Activated CD8-positive, alpha-beta T cell treated with anti-CD3 and anti-CD28 coated beads, Interleukin-2, amount 10 ng/mL, durations not matched to agents 7 days and 5 days (primary cell): ENCODE measurements at places on chromosomes 3 and 15. TPM values are rescaled to one million over a fixed set of nuclear protein-coding genes. Genes with fewer than 3 reads are reported as not detected.

DNA sequence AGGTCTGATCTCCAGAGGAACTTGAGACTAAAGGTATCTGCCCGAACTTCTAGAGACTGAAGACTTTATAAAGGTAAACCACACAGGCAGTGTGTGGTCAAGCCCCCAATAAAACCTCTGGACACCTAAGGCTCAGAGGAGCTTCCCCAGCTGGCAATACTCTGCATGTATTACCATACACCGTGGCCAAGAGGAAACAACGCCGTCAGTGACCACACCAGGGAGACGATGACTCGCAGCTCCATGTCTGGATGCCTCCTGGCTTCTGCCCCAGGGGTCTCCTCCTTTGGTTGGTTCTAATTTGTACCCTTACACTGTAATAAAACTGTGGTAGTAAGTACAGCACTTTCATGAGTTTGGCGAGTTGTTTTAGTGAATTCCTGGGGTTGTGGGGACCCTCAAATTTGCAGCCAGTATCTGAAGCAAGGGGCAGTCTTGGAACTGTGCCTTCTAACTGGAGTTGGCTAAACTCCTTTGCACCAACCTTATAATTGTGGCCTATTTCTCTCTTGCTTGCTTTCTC lies 32.1 kb upstream of the BCL2L10 start:
- no peak for DNase-seq
- H3K27ac ChIP-seq = no peak overlapping the region
- H3K27me3 ChIP-seq = no peaks in the 10 kb centered on the region
- H3K36me3 ChIP-seq = peaks cover 33% of the 10 kb centered on the region
- peaks cover 3% of the 10 kb centered on the region for H3K4me1 ChIP-seq

- H3K4me1 ChIP-seq = peaks cover 11% of the 10 kb centered on the region
- no peaks in the 10 kb centered on the region for H3K36me3 ChIP-seq
- no peak for DNase-seq
Observed at GRCh38 chr3:168213920-168214319, 118.2 kb upstream of the GOLIM4 start.

DNA sequence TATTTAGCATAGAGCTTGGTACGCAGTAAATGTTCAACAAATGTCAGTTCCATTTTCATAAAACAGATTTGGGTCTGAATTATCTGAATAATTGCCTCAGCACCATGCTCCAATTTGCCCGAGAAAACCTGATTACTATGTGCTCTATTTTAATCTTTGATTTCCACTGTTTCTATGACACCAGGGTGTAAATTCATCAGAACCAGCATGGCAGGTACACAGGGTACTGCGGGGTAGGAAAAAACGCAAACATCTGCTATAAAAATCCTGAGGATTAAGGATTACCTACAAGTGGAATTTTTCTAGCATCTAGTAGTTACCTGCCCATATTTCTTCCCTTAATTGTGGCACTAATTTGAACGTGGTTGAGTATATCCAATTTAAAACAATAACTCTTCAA lies 70.3 kb downstream of the RAD18 start:
- no peak overlapping the region for H3K4me3 ChIP-seq
- H3K27me3 ChIP-seq = no peaks in the 10 kb centered on the region
- H3K27ac ChIP-seq = no peak overlapping the region
- no peaks in the 10 kb centered on the region for H3K4me1 ChIP-seq

- peak overlapping the region; percentile 88 for H3K27ac ChIP-seq
- peak overlapping the region; percentile 34 for H3K4me3 ChIP-seq
- peaks cover 40% of the 10 kb centered on the region for H3K4me1 ChIP-seq
- H3K27me3 ChIP-seq = no peaks in the 10 kb centered on the region
Observed at GRCh38 chr3:119508172-119508845, 10.0 kb downstream of the TIMMDC1 start.

- H3K36me3 ChIP-seq = no peaks in the 10 kb centered on the region
- H3K4me1 ChIP-seq = no peaks in the 10 kb centered on the region
- no peak for DNase-seq
Observed at GRCh38 chr3:109066864-109067263, 51.1 kb downstream of the MORC1 start.

DNA sequence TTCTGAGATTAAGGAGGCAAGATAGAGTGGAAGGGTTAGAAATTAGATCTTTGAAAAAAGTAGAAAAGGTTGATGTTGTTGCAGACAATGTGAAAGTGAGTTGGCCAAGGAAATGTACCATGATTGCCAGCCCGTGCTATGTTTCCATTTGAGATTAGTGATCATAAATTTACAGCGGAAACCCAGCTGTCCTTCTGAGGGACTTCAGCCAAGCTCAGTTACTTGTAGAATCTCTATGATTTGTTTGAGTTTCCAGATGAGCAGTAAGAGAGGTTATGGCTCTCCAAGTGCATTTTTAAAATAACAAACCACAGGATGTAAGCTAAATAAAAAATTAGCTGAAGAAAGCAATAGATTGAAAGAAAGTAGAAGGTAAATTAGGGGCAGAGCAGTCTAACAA lies 54.2 kb upstream of the RBMS3 start:
- no peak overlapping the region for H3K4me3 ChIP-seq
- H3K27me3 ChIP-seq = no peaks in the 10 kb centered on the region
- H3K27ac ChIP-seq = no peak overlapping the region
- DNase-seq = no peak

GRCh38 chr3:64170270-64170669 lies 55.0 kb downstream of the PRICKLE2 start:
- no peak overlapping the region for H3K27ac ChIP-seq
- no peaks in the 10 kb centered on the region for H3K27me3 ChIP-seq
- no peaks in the 10 kb centered on the region for H3K4me1 ChIP-seq
- no peak for DNase-seq
- H3K36me3 ChIP-seq = no peaks in the 10 kb centered on the region

- no peak overlapping the region for H3K4me3 ChIP-seq
- no peaks in the 10 kb centered on the region for H3K27me3 ChIP-seq
- H3K27ac ChIP-seq = no peak overlapping the region
Observed at GRCh38 chr3:29319262-29319661, 38.4 kb downstream of the RBMS3 start.

- H3K4me1 ChIP-seq = no peaks in the 10 kb centered on the region
- no peaks in the 10 kb centered on the region for H3K36me3 ChIP-seq
- H3K4me3 ChIP-seq = no peak overlapping the region
Observed at GRCh38 chr3:177498037-177498857, 301.0 kb upstream of the TBL1XR1 start.

DNA sequence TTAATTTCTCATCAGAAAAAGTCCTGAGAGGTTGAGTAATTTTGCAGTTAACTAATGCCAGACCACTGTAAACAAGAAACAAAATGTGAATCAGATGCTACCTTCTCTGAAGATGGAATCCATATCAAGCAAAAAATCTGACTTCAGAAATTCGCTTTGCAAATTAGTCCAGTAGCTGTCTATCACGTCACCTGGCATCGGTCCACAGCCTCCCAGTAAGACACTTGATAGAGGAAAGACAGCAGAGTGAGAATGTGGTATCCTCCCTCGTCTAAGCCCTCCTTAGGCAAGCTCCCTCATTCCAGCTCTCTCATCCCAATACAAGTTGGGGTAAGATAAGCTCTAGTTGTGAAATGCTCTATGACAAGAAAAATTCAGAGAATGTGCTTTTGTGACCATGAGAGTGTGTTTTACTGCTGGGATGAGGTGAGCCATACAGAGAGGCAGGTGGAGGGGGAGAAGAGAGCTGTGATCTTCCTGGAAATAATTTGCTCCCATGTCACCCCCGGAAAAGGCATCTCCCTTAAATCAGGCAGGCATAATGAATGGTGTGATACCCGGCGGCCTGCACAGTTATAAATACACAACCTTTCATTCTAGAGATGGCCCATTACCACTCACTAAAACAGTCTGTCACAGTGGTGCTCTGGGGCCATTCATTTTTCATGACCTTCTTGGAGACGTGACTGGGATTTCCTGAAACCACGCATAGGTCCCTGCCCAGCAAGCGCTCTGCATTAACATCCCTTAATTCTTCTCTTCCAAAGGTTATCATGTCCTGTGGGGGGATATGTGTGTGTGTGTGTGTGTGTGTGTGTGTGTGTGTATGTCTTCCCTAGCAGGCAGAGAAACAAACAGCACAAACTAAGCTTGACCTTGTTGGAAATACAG lies 602.0 kb upstream of the KCNMB2 start:
- H3K27ac ChIP-seq = no peak overlapping the region
- H3K4me1 ChIP-seq = no peaks in the 10 kb centered on the region
- H3K36me3 ChIP-seq = no peaks in the 10 kb centered on the region
- no peak for DNase-seq
- no peak overlapping the region for H3K4me3 ChIP-seq

Gene RTP1
- not detected for total RNA-seq

Gene CRYBG3
- total RNA-seq = 1.8 TPM

Gene AHSG
- not detected for total RNA-seq
